ENCODE measurements at places on chromosomes 2 and 18.

DNA sequence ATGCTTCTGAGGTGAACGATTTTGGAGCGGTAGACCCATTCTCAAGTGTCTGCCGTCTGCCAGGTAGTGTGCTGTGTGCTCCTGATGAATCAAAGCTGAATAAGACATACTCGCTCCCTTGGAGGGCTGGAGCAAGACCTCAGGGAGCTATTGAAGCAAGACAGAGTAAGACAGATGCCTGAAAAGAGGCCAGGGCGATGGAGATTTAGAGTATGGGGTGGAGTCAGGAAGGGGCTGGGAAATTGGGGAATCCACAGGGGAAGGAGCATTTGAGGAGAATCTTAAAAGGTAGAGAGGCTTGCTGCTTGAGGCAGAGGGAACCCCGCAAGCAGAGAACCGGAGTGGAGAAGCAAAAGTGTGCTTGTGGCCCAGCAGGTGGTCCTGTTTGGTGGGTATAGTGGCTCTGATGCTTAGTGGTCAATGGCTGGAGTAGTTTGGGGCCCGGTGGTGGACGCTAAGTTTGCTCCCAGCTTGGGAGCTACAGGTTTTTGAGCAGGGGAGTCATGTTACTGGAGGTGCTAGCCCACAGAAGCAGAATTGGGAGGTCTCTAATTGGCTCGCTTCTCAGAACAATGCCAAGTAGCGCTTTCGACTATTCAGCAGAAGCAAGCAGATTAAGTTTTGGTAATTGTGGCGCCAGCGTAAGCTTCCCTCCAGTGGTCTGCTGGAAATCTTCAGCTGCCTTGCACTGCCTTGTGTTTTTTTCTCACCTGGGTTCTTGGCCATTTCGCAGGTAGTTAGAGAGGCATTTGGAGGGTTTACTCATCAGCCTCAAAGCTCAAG, 2.0 kb downstream of the CNNM4 start:
- DNase-seq: no peak

DNA sequence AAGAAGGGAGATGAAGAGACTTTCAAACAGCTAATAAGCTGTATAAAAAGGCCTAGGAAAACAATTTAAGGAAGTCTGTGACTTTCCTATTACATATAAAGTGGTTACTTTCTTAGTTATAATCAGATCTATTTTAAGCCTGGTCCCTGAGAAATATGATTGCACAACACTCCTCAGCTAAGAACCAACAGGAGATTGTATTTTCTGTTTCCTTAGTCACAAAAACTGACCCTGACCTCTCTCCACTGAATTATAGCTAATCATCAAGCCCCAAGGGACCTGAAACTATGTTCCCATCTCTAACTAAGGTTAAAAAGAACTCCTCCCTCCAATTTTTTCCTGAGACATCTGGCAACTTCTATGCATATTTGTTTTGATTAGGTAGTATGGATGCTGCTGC, 106.9 kb downstream of the ROCK1 start:
- DNase-seq: no peak

DNA sequence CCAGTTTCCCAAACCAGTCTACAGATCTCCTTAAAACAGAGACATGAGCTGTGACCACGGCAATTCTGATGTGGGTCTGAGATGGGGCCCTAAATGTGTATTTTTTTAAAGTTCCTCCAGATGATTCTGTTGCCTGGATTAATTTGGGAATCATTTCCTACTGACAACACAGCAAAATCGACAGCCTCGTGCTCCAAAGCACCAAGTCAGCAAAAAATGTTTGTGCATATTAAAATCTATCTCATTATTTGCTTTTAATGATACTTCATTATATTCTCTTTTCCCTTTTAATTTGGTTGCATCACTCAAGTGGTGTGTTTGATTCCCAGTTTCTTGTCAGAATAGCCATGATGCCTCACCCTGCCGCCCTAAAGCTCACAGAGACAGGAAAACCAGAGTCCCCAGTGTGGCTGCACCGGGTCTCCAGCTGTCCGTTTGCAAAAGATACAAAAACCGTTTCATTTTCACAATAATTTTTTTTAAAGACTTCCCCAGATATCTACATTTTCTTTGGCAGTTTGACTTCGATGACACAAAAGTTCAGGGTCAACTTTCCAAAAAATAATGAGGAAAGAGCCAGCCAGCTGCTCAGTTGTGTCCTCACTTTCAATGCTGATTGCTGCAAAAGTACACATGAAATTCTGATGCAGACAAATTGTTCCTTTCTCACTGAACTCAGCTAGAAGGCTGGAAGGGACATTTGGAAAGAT, 443.2 kb upstream of the ID2 start:
- DNase-seq: no peak

DNA sequence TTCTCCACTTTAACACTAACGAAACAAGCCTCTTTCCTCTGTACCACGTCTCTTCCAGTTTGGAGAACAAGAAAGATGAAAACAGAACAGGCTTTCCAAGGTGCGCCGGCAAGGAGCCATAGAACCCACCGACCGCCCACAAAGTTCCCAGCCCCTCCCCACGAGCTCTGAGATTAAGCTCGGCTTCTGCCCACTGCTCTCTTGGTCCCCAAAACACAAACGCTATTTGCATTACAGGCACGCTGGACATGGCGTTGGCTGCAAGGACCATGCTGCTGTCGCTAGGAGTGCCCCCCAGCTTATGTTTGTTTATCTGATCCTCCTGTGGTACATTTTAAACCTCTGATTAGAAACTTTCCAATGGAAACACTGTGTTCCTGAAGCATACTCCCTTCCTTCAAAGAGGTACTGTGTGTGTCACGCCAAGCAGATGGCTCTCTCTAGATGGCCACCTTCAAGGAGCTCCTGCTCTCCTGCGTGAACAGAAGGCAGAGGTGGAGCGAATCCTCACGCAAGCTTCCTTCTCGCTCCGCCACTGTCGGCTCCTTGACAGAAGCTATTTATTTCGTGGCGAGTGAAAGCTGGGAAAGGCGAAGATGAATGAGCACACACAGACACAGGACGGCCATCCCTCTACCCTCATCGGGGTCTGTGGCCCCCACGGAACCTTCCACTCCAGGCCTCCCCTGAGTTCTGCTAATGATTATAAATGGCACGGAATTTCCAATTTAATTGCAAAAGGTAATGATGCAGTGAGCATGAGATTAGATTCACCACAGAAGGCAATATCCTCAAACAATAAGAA, 166.2 kb downstream of the EIPR1 start:
- no peak for DNase-seq

- no peak for DNase-seq
Measured at GRCh38 chr2:69298261-69298660, 88.8 kb downstream of the GFPT1 start.

- DNase-seq: no peak
Measured at GRCh38 chr2:17867133-17867532, 11.3 kb upstream of the KCNS3 start.

DNA sequence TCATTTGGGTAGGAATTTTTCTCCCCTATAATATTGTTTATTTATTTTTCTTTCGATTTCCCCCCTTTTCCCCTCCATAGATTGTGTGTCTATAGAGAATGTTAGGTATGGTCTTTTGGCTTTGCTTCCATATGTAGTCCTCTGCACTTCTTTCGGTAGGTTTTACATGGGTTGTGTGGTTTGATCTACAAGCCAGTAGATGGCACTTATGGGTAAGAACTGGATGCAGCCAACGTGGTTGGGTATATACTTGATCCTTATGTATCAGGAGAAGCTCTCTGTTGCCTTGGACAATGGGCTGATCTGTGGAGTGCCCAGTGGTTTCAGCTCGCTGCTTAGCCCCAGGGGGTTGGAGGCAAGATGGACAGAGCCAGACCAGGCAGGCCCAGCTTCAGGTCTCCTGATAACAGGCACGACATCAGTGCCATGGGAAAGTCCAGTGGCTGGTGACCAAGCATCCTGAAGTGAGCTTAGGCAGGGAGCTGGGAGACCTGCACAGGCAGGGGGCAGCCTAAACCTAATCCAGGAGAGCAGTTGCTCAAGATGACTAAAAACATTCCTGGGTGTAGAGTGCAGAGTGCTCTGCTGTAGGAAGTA, 488.3 kb downstream of the CCDC85A start:
- DNase-seq: no peak

DNA sequence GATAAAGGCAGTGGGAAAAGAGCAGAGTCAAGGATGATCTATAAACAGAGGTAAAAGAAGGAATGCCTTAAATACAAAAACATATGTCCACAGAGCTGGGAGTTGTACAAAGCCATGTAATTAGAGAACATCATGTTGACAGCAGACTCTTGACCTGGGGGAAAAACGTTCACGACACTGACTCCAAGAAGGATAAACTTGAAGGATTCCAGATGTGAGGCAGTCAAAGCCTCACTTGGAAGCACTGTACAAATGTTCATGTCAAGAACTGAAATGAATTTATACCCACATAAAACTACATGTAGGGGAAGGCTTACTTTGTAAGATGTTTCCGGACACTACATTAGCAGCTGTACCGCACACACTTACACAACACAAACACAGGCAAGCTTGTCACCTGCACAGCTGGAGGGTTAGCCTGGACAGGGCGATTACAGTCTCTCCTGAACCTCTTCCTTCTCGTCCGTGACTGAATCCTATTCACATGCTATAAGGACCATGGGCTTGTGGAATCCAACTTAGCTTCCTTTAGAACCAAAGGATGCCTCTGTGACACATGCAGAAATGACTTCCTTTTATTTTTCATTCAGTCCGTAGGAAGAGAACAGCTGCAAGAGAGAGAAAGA, 88.6 kb downstream of the SH3YL1 start:
- no peak for DNase-seq

- DNase-seq: no peak
Measured at GRCh38 chr18:55272510-55273243, 313.4 kb upstream of the CCDC68 start.

All from progenitor cell of endocrine pancreas (in vitro differentiated cells).